ENCODE measurements at places on chromosomes 2 and 18.

- no peak for DNase-seq
Measured at GRCh38 chr2:138730497-138731030, 49.6 kb downstream of the NXPH2 start.

DNA sequence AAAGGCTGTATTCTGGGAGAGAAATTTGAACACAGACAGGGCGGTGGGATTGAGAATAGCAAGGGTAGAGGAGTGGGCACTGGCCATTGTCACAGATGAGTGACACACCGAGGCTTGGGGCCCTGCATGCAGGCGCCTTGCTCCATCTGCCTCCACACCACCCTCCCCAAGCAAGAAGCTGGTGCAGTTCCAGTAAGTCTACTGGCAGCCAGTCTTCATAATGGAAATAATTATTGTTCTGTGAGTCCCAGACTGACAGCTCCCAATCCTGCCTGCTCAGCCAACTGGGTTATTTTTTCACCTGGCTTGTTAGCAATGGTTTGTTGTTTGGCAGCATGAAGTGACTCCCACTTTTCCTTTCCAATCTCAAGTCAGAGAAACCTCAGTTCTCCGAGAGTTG, 13.0 kb downstream of the TTC32 start:
- no peak for DNase-seq

DNA sequence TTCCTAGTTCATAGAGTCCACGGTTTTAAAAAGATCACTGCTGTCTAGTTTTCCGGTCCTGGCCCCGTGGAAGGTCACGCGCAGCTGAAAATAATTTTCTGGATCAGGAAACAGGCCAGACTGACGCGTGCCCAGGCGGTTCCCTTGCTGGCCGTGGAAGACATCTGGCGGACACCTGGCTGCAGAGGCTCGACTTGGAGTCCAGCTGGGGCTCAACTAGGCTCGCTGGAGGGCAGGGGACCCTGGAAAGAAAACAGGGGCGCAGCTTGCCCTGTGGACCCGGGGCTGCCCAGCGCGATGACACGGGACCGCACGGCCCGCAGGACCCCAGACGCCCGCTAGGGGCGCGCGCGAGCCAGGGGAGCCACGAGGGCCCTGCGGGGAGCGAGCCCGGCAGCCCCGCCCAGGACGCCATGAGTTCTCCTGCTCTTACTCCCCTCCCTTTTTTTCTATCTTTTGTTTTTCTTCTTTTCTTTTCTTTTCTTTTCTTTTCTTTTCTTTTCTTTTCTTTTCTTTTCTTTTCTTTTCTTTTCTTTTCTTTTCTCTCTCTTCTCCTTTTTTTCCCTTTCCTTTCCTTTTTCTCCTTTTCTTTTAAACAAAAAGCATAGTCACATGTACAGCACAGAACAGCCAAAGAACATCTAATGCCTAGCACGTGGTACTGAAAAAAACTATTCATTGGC, 43.2 kb upstream of the UBE2F start:
- DNase-seq = no peak

- peak; percentile 19 for DNase-seq
Measured at GRCh38 chr2:232444409-232445148, 11.4 kb upstream of the ALPI start.

GRCh38 chr2:236818281-236819045, 248.8 kb downstream of the ACKR3 start:
- no peak for DNase-seq

DNA sequence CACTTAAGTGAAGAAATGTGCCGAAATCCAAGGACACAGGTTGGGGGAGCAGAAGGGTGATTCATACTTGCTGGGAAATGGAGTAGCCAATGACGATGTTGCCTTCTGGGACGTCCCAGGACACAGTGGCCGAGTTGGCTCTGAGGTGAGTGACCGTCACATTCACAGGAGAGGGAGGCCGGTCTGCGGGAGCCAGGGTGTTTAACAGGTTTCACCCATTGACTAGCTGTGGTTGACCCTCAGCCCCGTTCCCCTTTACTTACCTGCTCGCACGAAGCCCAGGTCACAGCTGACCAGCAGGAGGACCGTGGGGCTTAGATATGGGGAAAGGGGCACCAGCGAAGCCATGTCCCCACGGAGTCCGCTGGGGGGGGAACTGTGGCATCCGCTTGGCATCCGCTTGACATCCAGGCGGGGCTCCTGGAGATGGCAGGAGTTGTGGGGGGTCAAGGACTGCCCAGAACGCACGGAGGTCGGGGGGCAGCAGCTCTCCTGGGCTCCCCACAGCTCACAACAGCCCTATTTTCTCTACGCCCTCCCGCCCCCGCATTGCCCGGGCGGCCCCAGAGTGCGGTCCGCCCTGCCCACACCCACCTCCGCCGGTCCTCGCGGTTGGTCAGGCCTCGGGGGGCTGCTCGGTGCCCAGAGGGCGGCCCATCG, 586 bp downstream of the FNDC4 start:
- DNase-seq = no peak

- DNase-seq = no peak
Measured at GRCh38 chr2:215409331-215410127, 26.3 kb downstream of the FN1 start.

DNA sequence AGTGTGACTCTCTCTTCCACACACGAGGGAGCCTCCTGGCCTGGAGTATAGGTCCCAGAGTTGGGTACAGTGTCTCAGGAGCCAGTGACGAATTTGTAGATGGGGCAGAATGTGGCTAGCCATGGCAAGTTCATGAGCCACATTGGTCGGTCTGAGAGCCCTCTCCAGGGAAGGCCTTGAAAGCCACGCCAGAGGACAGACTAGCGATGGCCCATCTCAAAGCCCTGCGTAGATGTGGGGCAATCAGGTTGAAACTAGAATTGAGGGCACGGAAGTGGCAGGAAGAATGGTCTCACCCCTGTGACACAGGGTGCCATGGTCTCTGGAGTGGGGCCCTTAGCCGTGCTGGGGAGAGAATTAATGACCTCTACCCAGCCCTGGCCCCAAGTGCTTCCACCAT, 106.2 kb downstream of the TSHZ1 start:
- DNase-seq = no peak

- DNase-seq = peak; percentile 100
Measured at GRCh38 chr2:12106440-12107080, 360.1 kb downstream of the LPIN1 start.

All from HS-27A (cell line).